ENCODE measurements at places on chromosomes 1 and 21.

GRCh38 chr1:220483700-220484099, 44.2 kb upstream of the MARK1 start:
- DNase-seq: no peak

GRCh38 chr1:226984521-226985238, 44.6 kb downstream of the COQ8A start:
- no peak for DNase-seq

DNA sequence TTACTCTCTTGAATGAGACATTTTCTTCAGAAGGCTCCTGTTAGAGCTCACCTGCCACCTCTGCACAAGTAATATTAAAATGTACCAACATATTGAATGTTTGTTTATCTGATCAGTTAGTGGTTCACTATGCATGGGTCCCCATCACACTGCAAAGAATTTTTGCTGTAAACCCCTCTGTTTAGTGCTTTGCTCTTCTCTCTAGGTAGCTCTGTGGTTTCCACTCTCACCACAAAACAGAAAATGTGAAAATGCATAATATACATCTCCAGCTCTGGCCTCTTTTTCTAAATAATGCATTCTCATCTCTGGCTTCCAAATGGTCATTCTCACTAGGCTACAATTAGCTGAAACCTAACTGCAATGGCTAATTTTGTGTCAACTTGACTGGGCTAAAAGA, 176.7 kb downstream of the TRIM33 start:
- no peak for DNase-seq

- peak; percentile 15 for DNase-seq
Measured at GRCh38 chr1:15411593-15412137, 2.0 kb downstream of the EFHD2 start.

DNA sequence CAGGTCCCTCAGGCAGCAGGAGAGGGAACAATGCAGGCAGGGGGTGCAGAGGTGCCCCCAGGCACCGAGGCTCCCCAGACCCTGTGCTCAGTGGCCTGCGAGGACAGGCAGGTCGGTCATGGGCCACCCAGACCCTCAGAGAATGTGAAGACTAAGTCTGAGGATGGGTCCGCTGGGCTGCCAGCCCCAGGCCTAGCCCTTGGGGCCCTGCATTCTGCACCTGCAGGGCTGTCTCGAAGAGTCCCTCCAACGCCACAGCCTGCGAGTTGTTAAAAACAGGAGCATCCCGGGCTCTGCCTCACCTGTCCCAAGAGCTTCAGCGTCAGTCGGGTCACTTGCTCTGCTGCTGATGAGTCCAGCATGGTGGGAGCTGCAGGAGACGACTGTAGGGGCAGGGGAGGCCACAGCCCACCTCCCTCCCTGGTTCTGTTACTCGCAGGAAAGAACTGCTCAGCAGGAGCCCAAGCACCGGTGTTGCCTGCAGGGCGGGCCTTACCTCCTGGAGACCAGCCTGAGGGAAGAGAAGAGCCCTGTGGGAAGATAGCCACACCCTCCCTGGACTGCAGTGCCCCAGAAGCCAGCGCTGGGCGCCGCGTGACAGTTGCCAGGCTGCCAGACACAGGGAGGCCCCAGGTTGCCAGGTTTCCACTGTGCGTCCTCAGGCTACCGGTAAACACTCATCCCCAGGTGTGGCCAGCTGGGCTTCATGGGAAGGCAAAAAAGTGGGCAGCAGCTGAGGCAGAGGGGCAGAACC, 5.8 kb downstream of the C21orf58 start:
- DNase-seq: no peak

DNA sequence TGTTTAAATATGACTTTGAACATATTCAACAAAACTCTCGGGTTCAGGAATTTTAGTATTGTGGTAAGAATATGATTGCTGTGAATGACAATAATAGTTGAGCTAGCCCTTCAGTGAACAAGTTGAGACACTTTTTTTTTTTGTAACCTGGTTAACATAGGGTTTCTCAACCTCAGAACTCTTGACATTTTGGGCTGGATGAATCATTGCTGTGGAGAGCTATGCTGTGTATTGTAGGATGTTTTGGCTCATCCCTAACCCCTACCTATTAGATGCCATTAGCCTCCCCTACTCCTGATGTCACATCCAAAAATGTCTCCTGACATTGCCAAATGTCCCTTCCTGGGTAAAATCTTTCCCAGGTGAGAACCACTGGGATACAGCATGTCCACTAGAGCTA, 113.7 kb downstream of the RUNX1 start:
- DNase-seq: no peak

GRCh38 chr1:115164484-115164883, 75.2 kb upstream of the TSPAN2 start:
- DNase-seq: no peak

GRCh38 chr1:208157769-208158168, 86.4 kb downstream of the PLXNA2 start:
- DNase-seq: no peak

- no peak for DNase-seq
Measured at GRCh38 chr1:116262207-116262994, 110.6 kb upstream of the ATP1A1 start.

GRCh38 chr1:207745285-207745684, 6.6 kb upstream of the CD46 start:
- no peak for DNase-seq

DNA sequence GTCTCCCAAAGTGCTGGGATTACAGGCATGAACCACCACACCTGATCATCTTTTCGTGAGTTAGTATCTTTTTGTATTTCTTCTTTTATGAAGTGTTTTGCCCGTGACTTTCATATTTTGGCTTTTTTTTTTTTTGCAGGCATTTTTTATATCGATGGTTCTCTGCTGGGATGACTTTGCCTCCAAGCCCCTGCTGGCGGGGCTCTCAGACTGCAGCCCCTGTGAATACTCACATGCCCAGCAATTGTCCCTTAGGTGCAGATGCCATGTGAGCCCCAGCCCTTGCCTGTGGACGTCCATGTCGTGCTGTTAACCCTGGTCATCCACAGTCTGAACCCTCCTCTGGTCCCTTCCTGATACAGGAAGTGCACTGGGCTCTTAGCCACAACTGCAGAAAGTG, 21.7 kb downstream of the CRYAA start:
- DNase-seq: no peak

DNA sequence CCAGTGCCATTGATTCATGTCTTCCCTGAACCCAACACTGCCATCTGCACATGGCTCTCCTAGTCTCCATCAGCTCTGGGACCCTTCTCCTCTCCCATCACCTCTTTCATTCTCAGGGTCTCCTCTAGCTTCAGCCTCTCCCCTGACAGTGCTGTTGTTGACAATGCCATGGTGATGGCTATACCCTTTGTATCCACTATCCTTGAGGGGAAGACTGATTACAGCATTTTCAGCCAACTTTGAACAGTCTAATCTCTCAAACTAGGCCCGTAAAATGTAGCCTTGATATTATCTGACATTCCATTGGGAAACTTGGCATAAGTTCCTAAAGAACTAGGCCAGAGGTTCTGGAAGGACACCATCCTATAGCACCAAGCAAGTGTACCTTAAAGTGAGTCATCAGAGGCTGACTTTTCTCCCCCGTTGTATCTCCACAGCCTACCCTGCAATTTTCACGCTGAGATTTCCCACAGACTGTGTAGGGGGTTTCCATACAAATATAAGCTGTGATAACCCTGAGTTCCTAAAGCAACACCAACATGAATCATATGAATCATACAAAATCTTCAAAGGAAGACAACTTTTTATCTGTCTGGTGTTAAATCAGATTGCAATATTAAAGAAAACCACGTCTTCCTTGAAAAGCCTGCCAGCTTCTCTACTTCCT, 5.8 kb downstream of the HAO2 start:
- no peak for DNase-seq

GRCh38 chr21:34583926-34584563, 30.9 kb downstream of the RCAN1 start:
- no peak for DNase-seq

GRCh38 chr1:59505596-59506028, 208.7 kb downstream of the FGGY start:
- DNase-seq: no peak

DNA sequence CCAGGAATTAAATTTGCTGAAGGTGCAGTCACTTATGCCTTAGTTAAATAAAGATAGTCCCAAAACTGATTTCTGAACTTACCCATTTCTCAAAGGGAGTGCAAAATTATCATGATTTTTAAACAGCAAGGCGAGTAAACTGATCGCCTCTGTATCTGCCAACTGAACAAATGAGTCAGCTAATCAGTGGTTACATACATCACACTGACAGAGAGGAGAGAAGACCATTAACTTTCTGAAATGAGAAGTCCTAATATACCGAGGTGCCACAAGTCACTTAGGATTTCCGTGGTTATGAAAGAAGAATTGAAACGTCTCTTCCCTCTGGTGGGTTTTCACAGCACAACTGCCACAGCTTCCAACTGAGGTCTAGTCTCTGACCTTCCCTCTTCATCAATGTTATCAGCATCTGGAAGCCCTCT, 400.7 kb downstream of the SMYD3 start:
- DNase-seq: no peak

DNA sequence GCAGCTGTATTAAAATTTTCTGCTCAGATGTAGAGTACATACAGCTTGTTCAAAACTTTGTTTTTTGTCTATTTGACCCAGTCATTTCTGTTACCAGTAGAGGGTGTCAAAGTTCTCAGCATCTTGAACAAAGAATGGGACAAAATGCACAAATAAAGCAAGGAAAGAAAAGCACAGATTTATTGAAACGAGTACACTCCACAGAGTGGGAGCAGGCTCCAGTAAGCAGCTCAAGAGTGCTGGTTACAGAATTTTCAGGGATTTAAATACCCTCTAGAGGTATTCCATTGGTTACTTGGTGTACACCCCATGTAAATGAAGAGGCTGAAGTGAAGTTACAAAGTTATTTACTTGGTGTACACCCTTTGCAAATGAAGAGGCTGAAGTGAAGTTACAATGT, 8.9 kb upstream of the PRMT6 start:
- no peak for DNase-seq

DNA sequence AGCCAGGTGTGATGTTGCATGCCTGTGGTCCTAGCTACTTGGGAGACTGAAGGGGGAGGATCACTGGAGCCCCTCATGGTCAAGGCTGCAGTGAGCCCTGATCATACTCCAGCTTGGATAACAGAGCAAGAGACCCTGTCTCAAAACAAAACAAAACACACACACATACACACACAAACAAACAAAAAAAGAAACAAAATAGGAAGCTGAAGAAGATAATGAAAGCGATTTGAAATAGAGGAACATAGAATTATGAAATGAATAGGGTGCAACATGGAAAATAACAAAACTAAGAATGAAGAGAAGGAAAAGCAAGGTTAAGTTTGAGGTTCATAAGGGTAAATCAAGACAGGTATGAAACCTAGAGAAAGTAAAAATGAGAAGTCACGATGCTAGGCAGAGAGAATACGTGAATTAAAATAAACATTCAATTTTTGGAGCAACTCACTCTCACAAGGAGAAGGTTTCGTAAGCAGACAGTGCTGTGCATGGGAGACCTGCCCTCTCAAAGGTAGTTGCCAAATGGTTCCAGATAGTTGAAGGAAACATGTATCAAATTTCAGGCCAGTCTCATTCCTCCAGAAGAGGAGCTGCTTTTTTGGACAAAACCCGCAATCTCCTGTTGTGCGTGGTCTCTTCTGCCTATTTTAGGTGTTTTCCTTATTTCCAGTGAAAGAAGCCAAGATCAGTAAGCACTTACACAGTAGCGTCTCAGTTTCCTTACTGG, 3.3 kb downstream of the CD46 start:
- no peak for DNase-seq

GRCh38 chr1:167697667-167698141, 24.1 kb upstream of the MPZL1 start:
- peak; percentile 38 for DNase-seq

DNA sequence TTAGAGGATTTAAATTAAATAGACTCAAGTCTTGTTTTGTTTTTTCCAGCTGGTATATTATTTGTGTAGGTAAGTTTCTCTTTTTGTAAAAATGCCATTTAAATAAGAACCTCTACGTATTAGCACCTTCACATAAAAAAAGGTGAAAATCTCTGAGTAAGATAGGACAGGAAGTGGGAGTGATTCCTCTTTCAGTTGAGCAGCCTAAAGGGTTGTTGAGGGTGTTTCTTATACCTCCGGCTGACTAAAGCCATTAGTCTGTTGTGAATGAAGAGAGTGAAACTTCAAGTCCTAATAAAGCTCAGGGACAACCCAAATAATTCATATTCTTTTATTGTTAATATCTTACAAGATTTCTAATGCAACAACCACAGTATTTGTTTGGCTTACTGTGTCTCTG, 188.7 kb downstream of the CHRM3 start:
- DNase-seq: no peak

- DNase-seq: no peak
Measured at GRCh38 chr1:168443356-168443755, 100.4 kb downstream of the XCL2 start.

DNA sequence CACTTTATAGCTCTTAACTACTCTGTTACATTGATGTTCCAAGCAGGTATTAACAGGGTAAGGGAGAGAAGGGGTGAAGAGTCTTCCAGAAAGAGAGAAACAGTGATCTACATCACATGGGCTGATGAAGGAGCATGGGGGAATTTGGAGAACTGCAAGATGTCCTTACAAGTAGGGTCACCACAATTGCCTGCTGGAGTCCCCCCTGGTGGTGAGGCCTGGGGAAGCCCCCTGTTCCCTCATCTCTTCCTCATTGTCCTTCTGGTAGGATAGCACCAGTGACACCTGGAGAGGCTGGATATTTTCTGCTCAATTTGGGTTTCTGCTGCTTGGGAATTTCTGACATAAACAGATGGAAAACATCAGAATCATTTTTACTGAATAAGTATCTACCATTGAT, 126.6 kb downstream of the RUNX1 start:
- no peak for DNase-seq

GRCh38 chr1:44619261-44619900, 54.9 kb downstream of the TMEM53 start:
- no peak for DNase-seq

GRCh38 chr1:153533689-153534201, 2.0 kb downstream of the S100A6 start:
- DNase-seq: no peak

GRCh38 chr21:46650476-46651098, 15.1 kb downstream of the PRMT2 start:
- DNase-seq: no peak

- DNase-seq: no peak
Measured at GRCh38 chr1:206651958-206652890, 16.9 kb downstream of the DYRK3 start.

DNA sequence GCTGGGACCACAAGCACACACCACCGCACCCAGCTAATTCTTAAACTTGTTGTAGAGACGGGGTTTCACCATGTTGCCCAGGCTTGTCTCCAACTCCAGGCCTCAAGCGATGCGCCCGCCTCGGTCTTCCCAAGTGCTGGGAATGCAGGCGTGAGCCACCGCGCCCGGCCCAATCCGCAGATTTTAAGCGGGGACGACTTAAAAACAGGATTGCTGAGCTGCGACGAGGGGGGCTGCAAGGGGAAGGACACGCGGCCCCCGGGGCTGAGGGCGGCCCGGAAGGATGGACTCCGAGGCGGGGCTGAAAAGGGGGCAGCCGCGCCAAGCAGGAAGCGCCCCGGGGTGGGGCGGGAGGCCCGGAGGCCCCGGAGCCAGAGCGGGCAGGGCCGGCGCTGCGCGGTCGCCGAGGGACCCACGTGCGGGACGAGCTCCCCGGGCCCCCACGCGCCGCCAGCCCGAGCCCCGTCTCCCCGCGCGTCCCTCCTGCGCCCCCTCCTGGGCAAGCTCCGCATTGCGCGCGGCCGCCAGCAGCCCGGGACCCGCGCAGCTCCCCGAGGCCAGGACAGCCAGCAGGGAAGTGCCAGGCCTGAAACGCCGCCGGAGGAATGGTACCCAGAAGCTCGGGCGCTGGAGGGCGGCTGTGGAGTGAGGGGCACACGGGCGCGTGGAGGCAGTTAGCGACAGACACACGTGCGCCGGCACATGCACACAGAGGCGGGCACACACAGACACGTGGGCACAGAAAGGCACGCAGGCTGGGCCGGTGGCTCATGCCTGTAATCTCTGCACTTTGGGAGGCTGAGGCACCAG, 5.5 kb upstream of the PRKCZ start:
- peak; percentile 65 for DNase-seq
